Naive thymus-derived CD8-positive, alpha-beta T cell (primary cell): ENCODE measurements at places on chromosomes 5 and 9. TPM values are rescaled to one million over a fixed set of nuclear protein-coding genes. Genes with fewer than 3 reads are reported as not detected.

The BASP1 gene
- total RNA-seq, result 1.5 TPM

The ANXA6 gene
- total RNA-seq, result 359 TPM

The FPGS gene
- total RNA-seq, result 158 TPM

The DOCK8 gene
- total RNA-seq, result 195 TPM

The SV2C gene
- not detected for total RNA-seq

The SPATA31C1 gene
- not detected for total RNA-seq

The MACIR gene
- 2.2 TPM for total RNA-seq

The GHR gene
- not detected for total RNA-seq

The SLC25A2 gene
- total RNA-seq, result 2.5 TPM

The ENTPD8 gene
- not detected for total RNA-seq

The TRIP13 gene
- total RNA-seq, result 0.60 TPM

The EGFL7 gene
- total RNA-seq, result 0.36 TPM

The SLC4A9 gene
- total RNA-seq, result not detected

The F12 gene
- not detected for total RNA-seq
